GM04503 (cell line): ENCODE measurements at places on chromosomes 16 and 17.

- DNase-seq = no peak
Measured at GRCh38 chr16:88974080-88974915, 2.7 kb downstream of the CBFA2T3 start.

- no peak for DNase-seq
Measured at GRCh38 chr17:79953335-79953734, 82.3 kb downstream of the TBC1D16 start.

- DNase-seq = peak; percentile 34
Measured at GRCh38 chr16:67571981-67572431, 9.7 kb downstream of the CTCF start.

DNA sequence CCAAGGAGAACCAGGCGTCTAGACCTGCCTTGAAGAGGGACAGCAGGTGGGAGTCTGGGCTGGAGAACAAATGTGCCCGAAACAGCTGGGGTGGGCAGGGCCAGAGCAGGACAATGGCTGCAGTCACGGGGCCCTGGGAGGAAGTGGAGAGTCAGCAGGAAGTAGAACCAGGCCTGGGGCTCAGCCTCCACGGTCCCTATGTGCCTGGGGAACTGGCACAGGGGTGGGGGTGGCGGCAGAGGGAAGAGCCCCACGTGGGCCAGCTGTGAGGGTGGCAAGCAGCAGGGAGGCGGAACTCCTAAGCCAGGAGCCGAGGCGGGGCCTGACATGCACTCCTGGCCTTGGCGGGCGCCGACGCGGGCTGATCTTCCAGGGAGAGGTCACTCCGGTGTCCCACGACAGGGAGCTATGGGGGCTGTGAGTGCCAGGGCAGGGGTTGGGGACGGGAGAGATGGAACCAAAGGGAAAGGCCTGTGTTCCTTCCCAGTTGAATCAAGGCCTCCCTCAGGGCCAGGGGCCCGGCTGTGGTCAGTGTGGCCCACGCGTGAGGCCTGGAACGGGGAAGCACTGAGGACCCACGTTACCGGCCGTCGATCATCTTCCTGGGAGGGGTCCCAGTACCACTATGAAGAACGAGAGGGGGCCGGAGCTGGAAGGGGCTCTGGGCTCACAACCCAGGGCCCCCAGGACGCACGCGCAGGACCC is 42.7 kb downstream of the TIMM22 start:
- DNase-seq = no peak

- no peak for DNase-seq
Measured at GRCh38 chr16:63614429-63614828, 1507.4 kb downstream of the CDH11 start.

GRCh38 chr17:36144014-36144413 is 32.4 kb downstream of the TBC1D3B start:
- no peak for DNase-seq

DNA sequence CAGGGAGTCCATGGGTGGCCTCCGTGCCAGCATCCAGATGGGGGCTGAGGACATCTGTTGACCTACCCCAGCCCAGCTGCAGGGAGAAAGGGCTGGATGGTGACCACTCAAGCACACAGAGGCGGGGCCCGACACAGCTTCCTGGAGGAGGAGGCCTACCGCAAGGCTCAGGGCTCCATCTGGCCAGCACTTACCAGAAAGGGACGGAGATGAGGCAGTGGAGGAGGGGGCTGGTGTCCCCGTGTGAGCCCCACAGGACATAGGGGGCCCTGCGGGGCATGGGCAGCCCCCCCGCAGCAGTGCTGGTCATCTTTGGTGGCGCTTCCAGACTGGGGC is 147.5 kb upstream of the CIBAR2 start:
- DNase-seq = no peak

- DNase-seq = no peak
Measured at GRCh38 chr17:65297916-65298315, 160.7 kb downstream of the RGS9 start.

- DNase-seq = no peak
Measured at GRCh38 chr17:28187931-28188330, 131.1 kb upstream of the TMEM97 start.

DNA sequence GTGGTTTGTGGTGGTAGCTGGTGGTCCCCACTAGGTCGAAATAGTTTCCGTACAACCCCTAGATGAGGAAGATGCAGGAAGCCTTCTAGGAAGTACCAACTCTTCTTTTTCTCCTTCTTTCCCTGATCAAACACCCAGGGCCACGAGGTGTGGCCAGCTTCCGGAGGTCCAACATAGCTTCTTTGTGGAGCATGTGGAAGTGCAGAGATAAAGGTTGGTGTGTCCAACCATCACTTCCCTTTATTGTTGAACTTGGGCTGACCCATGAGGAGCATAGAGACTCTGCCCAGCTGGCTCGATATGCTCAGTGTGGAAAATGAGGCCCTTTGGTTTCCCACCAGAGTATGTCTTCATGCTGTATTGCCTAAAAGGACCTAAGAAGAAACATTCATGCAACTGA is 6.3 kb upstream of the RGS9 start:
- no peak for DNase-seq

DNA sequence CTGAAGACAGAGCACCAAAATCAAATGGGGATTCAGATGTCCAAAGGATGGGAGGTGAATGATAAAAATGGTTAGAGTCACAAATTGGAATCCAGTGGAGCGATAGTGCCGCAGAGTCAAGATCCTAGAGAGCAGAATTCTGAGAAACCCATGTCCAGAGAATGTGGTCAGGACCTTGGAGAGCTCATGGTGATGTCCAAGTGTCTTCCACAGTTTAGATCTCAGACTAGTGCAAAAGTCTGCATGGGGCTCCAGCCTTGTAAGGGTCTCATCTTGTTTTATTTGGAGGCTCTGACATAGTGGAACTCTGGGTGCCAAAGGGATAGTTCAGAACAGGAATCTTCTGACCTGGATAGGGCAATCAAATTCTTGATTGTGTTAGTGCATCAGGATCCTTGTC is 245.9 kb upstream of the HSBP1 start:
- DNase-seq = no peak

DNA sequence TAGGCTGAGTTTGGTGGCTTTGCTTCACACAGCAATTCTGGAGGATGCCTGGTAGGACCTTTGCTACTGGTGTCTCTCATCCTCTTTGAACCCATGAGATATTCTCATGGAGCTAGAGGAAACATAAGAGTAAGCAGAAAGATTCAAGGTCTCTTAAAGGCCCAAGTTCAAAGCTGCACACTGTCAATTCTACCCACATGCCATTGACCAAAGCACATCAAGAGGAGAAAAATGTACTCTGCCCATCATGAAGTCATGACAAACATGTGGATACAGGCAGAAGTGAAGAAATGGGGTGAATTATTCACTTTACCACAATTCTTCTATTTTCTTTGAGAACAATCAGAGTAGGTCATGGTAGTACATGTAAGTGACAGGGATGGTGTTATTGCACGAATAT is 13.1 kb downstream of the SKA2 start:
- no peak for DNase-seq

GRCh38 chr16:58019866-58020538 is 5.6 kb upstream of the MMP15 start:
- no peak for DNase-seq

- no peak for DNase-seq
Measured at GRCh38 chr16:68707340-68708152, 29.5 kb upstream of the CDH1 start.

DNA sequence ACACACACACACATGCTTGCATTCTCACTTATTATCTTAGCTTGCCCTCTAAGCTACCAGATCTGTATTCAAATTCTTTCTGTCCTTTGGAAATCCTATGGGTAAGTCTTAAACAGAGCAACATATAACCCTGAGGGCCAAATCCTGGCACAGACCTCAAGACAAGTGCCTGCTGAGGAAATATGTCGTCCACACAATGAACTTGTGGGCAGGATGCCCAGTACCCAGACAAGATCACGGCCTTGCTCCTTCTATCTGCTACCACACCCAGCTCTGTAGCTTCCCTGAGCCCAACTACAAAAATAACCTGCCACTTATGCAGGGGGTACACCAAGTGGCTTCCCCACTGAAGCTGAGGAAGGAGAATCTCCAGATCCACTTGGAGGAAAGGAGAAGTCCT is 37.3 kb upstream of the FA2H start:
- no peak for DNase-seq

GRCh38 chr16:28531777-28532744 is 6.7 kb downstream of the NUPR1 start:
- no peak for DNase-seq

DNA sequence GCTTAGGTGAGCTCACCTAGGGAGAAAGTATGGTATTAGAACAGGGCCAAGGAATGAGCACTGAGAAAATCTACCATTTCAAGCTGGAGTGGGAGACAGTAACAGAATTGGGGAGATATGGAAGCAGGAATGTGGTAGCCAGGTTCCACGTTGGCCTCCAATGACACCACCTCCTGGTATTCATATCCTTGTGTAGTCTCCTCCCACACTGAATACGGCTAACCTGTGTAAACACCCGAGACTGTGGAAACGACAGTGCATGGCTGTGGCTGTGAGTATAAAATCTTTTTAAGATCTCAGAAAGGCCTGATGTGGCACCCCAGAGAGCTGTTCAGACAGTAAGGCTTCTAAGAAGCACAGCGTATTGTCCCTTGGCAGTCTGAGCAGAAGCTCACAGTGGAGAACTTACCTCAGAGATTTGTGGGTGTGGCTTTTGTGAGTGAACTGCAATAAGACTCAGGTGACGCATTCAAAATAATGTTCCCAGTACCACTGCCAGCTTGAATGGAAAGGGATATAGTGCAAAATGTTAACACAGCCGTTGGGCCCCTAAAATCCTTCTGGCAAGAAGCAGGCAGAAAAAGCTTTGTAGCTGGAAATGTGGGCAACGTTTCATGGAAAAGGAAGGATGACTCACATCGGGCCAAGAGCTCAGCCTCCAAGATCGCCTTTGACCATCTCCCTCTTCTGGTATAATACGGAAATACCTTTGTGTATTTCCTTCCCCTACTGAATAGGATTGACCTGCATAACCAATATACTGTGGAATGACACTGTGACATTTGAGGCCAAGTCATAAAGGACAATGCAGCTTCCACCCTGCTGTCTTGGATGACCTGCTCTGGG is 14.4 kb downstream of the SDR42E1 start:
- DNase-seq = no peak

DNA sequence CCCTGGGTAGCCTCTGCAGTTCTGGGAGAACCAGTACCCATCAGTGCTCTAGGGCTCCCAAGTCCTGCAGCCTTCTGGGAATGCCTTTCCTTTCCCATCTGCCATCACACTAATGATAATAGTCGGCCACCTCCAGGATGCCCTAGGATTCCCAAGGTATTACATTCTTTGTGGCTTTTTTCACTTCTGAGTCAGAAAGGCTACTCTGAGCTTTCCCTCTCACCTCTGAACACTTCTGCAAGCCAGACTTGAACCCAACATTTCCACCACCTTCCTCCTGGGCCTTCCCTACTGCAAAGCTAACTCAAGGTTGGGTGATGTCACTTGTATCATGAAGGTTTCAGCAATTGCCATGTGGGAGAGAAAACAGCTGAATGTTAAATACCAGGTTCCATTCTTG is 49.7 kb upstream of the CCL2 start:
- no peak for DNase-seq

GRCh38 chr16:51095890-51096626 is 55.0 kb downstream of the SALL1 start:
- DNase-seq = no peak

- DNase-seq = no peak
Measured at GRCh38 chr16:85145734-85146531, 33.7 kb upstream of the CIBAR2 start.

- no peak for DNase-seq
Measured at GRCh38 chr16:87947356-87948118, 3.7 kb upstream of the BANP start.

DNA sequence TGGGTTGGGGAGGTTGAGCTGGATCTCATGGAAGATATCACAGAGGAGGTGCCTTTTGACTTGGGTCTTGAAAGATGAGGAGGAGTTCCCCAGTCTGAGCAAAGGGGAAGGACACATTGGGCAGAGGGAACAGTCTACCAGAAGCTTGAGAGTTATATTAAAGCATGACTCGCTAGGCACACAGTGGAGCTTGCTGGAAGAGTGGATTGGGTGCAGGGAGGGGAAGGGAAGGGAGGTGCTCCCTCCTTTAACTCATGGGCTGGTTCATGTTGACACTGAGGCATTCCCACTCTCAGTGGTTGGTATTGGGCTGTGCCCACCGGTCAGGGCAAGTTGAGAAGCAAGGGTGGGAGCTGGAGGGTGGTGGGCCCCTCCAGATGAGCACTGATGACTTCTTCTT is 5.9 kb downstream of the TMEM98 start:
- DNase-seq = no peak

DNA sequence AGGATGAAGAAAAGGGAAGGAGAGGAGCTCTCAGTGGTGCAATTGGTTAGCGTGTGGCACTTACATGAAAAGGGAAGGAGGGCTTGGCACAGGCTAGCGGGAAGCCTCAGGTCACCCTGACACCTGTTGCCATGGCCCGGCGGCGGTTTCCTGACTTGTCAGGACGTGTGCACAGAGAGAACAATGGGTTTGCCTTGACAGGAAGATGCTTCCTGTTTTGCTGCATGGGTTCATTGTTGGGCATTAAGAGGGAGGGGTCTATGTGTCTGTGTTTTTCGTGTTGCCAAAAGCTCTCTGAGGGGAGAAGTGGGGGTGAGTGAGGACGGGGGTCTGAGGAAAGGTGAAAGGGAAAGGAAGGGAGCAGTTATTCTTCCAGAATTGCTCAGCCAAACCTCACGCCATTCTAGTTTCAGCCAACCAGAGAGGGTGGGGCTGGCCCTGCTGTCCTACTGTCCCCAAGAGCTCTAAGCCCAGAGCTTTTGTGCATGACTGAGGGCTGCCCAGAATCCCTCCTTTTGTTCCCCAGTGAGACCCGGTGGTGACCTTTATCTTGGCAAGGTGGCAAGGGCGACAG is 17.1 kb upstream of the CCR7 start:
- no peak for DNase-seq

DNA sequence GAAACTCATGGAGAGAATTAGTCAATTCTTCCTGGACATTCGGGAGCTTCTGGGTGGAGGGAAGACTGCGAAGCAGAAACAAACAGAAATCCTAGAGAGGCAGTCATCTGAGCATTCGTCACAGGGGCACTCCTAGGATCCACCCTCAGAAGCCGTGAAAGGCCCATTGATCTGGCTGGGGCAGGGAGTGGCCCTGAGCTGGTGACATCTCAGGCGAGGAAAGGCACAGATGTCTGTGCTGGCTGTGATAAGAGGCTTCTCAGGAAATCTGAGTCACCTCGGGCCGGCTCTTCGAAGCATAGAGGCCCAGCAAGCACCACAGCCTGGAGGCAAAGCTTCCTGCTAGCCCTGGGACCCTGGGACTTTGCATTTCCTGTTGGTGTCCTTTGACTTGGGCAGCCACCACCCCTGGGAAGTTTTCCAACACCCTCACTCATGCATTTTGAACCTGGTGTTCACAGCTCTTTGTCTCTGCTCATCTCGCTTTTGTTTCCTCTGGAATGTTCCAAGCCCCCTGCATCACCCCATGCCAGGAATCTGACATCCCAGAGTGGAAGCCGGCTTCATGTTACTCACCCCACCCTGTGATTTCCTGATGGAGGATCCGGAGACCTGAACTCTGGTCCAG is 23.3 kb upstream of the CDRT4 start:
- peak; percentile 58 for DNase-seq

DNA sequence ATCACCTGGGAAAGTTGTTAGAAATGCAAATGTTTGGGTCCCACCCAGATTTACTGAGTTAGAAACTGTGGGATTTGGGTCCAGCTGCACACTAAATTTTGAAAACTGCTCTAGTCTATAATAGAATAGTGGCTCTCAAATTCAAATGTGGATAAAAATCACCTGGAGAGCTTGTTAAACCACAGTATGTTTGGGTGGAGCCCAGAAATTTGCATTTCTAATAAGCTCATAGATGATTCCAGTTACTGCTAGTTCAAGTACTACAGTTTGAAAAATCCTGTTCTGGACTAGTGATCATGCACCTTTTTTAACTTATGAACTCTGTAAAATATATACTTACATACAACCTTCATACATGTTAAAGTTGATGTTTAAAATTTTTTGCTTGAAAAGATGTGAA is 27.8 kb downstream of the RABEP1 start:
- no peak for DNase-seq
